C1 segment of cervical spinal cord (tissue), 14 donors: ENCODE measurements at places on chromosomes 2 and 18.

DNA sequence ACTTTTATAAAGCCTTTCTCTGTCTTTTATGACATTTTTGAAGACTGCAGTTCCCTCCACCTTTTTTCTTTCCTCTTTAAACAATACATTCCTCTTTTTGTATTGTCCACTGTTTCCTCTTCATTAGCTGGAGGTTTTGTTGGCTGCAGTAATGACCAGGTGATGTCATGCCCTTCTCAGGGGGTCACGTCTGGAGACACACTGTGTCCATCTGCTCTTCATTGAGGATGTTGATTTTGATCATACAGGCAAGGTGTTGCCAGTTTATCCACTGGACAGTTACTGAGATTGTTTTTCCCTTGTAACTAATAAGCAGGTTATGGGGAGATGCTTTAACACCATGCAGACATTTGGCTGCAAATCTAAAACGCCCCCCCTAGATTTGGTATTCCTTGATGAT lies 19.8 kb downstream of the ZNF407 start:
- no peak for DNase-seq

DNA sequence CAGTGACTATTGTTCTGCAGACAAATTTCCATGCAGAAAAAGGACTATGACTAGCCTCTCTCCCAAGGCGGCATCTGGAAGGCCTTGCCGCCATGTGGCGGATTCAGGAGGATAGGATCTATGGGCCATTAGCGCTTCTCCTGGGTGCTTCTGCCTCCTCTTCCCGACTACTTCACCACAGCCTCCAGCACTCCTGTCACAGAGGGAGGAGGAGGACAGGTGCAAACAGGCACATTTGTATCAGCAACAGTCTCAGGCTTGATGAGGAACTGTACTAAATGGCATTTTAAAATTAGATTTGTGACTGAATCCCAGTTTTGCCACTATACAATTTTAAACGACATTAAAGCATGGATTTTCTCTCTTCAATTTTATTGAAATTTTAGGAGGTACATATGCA lies 114.9 kb downstream of the NOL10 start:
- no peak for DNase-seq

DNA sequence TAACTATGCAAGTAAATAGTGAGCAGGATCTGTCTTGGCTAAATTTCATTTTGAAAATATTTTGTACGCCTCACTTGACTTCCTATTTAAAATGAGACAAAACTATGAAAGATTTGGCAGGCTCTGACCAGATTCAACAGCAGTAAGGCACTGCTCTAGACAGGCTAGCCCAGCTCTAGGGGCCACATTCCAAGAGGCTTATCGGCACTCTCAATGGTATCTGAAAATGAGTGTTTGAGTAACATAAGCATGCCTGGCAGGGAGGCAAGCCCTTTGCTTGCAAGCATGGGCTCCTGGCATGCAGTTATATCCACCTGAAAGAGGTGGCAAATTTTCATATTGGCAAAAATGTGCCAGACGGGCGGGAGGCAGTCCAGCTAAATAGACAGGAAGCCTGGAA lies 10.5 kb downstream of the CAPN13 start:
- DNase-seq, result no peak

- DNase-seq, result no peak
Observed at GRCh38 chr18:73646772-73647171, 500.9 kb downstream of the FBXO15 start.

DNA sequence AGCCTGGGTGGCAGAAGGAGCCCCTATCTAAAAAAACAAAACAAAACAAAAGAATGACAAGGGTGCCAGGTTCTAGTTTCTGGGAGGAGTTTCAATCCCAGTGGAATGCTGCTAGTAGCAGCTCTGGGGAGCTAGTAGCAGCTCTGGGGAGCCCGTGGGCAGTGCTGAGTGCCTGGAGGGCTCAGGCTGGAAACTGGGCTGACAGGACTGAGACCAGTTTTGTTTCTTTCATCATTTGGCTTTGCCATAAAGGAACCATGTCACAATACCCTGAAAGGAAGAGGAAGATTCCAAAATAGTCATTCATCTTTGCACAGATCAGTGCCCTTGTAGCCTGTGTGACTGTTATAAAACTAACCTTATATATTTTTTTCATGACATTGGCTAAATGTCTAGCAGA lies 10.6 kb downstream of the MFSD6 start:
- DNase-seq, result no peak

DNA sequence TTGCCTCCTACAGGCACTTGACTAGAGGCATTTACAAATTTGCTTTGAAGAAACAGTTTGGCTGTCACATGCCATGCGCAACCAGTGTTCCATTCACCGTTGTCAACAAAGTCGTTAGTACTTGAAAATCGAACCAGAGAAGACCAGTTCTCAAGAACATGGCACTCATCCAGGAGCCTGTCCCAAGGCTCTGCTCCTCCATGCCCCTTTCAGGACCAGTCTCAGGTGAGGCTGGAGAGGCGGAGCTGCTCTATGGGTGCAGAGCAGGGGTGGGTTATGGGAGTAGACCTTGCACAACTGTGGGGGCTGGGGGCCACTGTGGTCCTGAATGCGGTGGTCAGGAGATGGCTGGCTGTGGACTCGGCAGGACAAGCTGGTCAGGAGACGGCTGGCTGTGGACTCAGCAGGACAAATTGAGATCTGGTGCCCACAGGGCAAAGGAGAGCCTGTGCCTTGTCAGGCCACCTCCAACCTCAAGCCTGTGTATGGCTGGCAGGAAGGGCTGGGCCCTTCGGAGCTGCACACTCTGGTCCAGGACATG lies 12.3 kb upstream of the ATP9B start:
- DNase-seq, result no peak

GRCh38 chr2:152420936-152421335 lies 86.0 kb downstream of the FMNL2 start:
- no peak for DNase-seq
